Stimulated activated CD4-positive, alpha-beta T cell treated with anti-CD3 and anti-CD28 coated beads, Interleukin-15, amount 100 ng/mL, for 1 hour (primary cell): ENCODE measurements at places on chromosomes 12 and 14.

DNA sequence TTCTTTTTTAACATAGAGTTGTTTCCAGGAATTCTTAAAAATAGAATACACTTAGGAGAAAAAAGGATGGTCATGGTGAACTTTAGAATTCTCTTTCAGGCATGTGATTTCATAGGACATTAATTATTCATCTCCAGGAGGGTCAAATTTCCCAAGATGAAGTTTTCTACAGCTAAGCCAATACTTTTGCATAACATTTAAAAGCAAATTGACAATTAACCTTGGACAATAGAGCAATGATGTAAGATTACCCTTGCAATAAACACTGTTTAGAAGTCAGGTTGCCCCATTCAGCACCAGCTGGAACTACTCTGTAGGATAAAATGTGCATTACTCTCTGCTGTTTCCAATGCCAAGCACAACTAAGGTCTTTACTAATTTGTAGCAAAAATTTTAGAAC lies 49.5 kb downstream of the SIX1 start:
- DNase-seq, result no peak

DNA sequence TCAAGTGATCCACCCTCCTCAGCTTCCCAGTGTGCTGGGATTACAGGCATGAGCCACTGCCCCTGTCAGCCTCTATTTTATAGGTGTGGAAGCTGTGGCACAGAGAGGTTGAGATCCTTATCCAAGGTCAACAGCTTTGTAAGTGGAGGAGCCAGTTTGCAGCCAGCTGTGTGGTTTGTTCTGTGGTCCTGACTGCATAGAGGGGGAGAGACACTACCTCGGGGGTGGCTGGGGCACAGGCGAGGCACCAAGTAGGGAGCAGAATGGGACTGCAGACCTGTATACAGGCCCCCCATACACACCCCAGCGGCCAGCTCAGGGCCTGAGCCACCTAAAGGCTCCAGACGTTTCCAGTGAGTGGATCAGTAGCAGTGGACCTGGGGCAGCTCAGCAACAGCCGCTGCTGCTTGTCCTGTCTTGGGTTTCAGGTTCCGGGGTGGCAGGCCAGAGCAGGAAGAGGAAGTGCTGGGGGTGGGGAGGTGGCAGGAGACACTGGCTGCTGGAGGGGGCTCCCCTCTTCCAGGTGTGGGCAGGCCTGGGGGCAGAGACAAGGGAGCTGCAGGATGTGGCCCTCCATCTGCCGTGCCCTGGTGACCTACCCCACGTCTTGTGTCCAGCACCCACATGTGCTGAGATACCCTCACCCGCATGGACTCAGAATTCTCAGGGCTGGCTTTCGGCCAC lies 11.0 kb downstream of the ORAI1 start:
- peak; percentile 22 for DNase-seq

- DNase-seq, result no peak
Observed at GRCh38 chr14:91523972-91524371, 13.9 kb upstream of the PPP4R3A start.

DNA sequence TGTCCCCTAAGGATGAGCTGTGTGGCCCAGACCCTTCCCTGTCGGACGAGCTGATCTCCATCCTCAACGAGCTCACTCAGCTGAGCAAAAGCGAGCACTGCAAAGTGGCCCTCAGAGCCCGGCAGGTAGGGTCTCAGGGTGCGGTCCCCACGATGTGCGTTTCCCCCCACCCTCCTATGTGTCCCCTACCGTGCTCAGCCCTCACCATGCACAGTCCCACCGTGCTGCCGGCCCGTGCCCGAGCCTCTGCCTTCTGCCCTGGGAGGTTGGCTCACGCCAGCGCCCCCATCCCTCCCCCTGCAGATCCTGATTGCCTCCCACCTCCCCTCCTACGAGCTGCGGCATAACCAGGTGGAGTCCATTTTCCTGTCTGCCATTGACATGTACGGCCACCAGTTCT lies 86.6 kb downstream of the FOXN4 start:
- DNase-seq, result no peak

DNA sequence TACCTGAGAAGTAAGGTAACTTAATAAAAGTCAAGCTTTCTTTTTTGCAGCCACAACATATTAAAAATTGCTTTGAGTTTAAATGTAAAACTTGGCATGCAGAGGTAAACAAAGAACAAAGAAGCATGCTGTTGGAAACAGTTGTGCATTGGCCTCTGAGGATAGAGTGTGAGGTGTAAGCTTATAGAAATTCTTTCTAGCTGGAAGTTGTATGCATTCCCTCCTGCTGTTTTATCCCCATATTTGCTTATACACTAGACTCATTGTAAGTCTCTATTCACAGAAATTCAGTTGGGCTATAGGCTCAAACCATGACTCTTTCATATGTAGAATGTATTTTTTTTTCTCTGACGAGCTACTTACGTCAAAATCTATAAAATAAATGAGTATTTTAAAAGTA lies 316.3 kb downstream of the SLC6A15 start:
- DNase-seq, result no peak

DNA sequence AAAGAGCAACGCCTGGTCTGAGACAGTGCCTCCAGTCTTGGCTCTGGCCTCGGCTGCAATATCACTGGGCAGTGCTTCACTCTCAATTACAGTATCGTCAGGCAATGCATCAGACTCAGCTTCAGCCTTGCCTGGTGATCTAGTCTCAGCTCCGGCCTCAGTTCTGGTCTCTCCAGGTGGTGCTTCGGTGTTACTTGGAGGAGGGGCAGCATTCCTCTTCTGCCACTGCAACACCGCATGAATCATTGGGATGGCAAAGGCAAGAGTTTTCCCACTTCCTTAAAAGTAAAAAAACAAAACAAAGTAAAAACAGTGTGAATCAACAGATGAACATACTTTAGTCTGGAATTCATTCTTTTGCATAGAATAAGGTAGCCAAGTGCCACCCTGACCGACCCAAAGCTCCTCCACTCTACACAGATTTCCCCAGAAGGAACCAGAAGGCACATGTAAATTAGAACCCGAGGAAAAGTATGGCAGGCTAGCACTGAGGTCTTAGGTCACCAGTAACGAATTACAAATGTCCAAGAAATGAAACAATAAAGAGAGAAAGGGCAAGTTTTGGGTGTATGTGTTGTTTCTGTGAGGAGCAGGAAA lies 18.6 kb downstream of the DDX24 start:
- DNase-seq, result no peak

- no peak for DNase-seq
Observed at GRCh38 chr14:56846970-56847930, 37.0 kb upstream of the OTX2 start.

DNA sequence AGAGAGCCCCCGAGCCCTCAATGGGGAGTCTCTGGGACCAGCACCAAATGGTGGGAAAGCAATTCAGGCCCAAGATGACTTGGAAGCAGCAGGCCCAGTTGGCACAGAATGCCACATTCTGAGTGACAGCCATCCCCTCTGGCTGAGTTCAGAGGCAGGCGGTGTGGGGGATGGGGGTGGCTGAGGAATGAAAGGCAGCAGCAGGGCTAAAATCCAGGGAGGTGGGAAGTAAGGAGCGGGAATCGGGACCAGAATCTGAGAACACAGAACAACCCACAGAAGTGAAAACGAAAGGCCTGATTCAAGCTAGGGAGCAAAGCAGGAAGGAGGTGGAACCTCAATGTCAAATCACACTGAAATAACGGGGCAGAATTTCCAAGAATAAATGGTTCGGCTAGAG lies 171.2 kb downstream of the CALM1 start:
- DNase-seq, result no peak
